BJ (cell line): ENCODE measurements at places on chromosomes 7 and 10.

DNA sequence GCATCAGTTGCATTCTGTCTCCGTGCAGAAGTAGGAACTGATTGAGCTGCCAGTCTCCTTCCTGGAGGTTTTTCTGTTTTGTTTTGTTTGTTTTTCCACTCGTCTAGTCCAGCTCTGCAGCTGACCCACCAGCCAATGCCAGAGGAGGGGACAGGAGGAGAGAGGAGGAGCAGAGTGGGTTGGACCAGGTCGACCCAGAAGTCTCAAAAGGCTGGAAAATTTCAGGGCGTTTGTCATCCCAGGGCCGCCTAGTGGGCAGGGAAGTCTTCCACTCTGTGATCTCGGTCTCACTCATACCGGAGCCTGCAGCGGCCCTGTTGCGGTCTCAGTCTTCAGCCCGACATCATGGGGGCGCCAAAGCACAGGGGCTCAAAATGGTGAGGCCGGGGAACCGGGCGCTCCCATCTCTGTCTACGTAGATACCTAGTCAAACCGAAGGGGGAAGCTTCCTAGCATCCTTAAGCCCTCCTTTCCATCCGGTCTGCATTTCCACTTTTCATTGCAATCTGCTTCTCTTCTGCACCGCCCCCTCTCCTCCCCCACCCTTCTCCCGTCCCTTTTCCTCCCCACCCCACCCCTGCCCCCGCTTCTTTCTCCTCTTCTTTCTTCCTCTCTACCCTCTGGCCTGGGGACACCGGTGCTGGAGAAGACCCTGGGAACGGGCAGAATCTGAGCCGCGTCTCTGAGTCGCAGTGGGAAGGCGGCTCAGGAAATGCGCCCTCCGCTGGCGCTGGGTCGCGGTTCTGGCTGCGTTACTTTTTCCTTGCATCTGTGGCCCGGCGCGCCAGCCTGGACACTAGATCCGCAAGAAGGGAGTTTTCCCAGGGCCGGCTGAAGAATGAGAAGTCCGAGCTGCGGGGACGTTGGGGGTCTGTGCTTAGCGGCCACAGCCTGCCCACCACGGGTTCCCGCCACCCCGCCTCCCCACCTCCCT, 16.2 kb upstream of the PAX2 start:
- no peak for DNase-seq

DNA sequence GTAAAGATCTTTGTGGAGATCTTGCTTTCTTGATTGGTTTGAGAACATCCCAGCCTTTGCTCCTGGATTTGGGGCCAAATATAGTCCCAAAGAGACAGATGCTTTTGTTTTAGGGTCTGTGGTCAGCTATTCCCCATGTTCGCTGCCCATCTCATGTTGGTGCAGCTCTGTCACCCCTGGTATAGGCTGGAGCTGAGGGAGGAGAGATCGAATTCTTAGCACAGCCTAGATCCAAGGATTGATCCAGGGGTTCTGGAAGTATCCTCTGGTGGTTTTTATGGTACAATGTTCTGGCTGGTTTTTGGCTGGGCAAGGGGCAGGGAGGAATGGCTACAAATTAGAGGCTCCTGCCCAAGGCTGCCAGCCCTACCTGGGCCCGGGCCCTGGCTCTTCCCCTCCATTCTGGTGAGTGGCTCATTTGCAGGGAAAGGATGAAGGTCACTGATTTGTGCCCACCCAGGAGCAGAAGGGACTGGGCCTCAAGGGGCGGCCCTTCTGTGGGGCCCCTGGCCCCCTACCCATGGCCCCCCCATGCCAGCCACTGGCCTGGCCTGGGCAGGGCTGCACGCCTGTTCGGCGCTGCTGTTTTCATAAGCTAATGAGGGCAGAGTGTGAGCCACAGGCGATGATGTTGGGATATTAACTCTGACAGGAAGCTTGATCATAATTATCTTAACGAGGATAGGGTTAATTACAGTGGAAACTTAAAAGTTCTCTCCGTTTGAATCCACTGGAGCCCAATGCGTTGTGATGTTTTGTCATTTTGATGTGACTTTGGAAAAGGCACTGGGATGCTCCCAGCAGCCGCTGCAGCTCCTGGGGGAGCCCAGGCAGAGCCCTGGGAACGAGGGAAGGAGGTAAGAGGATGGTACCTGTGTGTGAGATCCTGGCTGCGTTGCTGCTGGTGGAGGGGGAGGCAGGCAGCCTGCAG, 600.6 kb downstream of the LRMDA start:
- no peak for DNase-seq

- peak; percentile 65 for DNase-seq
Measured at GRCh38 chr10:22816298-22816653, 101.9 kb upstream of the PIP4K2A start.

GRCh38 chr10:9992661-9993060, 1025.0 kb upstream of the CELF2 start:
- no peak for DNase-seq

- DNase-seq: peak; percentile 56
Measured at GRCh38 chr10:62153191-62153590, 115.5 kb downstream of the RTKN2 start.

GRCh38 chr10:124200011-124200410, 106.6 kb upstream of the CHST15 start:
- DNase-seq: no peak

GRCh38 chr7:138584696-138585095, 116.5 kb downstream of the SVOPL start:
- no peak for DNase-seq

DNA sequence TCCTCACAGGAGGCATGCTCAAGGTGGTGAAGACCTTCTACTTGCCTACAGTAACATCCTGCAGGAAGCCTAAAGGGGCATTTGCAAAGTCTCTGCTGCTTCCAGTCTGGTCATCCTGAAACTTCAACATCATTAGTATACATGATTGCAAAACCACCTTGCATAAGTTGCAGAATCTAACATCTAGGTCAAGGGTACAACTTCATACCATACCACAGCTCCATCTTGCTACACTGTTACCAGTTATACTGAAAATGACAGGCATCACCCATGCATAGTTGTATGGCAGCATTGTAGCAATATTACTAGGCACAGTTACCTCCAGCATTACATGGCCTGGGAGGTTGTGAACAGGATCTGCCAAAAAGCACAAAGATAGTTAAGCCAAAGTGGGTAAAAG, 13.7 kb upstream of the MACROH2A2 start:
- DNase-seq: no peak

- no peak for DNase-seq
Measured at GRCh38 chr7:112050250-112050881, 155.8 kb downstream of the DOCK4 start.
